Activated CD4-positive, CD25-positive, alpha-beta regulatory T cell (primary cell): ENCODE measurements at places on chromosomes 4 and X.

DNA sequence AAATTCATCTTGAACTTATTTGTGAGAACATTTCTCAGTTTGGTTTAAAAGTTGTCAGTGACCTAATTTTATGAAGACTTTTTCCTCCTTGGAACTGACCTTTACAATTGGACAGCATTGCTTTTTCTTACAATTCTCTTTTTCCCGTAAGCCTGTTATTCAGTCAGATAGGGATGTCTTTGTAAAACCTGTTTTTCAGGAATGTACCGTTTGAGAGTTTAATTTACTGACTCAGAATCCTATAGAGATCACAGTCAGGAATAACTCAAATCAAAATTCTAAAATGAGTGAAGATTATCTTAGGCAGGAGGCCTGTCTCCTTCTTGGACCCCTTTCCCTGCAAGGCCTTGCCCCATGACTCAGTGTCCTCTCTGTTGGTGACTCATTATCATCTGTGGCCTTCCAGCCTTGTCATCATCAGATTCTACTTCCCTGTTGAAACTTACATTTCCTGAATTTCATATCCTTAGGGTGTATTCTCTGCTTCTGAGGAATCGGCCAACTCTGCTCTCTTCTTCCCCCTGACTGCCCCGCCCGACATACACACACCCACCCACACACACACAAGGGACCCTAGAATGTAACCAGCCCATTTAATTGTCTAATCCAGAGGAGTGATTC is 99.8 kb downstream of the ARHGAP10 start:
- DNase-seq = no peak

- no peak for DNase-seq
These were observed 100.6 kb downstream of the ABLIM2 start for GRCh38 chr4:8058031-8058479.

GRCh38 chr4:87442889-87443288 is 20.5 kb downstream of the NUDT9 start:
- no peak for DNase-seq

DNA sequence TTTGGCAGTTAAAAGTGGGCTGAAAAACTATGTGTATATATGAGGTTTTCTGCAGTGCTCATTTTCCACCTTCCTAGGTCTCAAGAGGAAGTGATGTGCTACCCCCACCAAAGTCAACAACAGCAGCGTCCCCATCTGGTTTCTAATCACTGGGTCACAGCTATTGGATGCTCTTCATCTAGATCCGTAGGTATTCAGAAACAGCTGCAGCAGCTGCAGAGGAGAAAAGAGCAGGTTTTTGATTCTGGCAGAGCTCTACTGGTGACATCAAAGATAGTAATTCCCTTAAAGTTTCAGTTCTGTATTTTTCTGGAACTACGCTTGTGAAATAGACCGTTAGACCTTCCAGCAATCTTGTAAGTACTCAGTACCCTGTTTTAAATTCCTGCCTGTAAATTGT is 5.8 kb upstream of the GUCY2F start:
- DNase-seq = no peak

DNA sequence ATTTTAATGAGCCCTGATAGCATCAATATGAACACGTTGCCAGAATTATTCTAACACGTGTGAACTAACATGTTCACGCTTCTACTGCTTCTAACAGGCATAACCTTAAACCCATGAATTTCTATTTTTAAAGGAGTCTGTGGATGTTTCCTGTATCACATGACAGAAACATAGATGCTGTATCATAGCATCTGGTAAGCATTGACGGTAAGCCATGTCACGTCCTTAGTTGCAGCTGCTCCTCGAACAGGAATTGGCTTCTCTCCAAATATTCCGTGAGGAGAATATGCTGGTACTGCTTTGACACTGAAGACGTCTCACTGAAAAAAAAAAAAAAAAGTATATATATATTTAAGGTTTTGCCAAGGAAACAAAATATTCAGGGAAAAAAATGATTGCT is 105.1 kb upstream of the MXRA5 start:
- DNase-seq = no peak

GRCh38 chrX:31838617-31839016 is 766.8 kb upstream of the FTHL17 start:
- no peak for DNase-seq

DNA sequence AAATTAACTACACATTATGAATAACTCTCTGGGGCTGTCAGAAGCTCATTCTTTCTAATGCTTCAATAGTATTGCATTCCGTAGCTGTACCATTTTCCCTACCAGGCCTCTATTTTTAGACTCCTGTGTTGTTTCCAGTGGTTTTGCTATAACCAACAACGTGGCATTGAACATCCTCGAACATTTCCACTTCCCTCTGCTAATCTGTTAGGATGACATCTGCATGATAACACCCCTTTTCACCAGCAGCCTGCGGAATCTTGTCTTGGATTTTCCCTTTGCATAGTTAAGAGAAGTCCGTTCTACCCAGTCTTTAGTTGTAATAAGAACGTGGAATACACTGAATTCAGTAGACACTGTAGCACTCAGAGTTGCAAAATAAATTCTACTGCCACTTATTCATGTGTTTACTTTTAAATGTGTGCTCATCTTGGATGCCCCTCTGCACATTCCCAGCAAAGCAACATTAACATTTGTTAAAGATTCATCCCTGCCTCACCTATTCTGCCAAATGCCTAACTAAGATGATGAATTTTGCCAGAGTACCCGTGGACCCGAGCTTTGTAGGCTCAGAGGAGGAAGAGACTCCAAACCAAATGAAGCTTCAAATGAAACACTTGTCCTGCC is 55.6 kb downstream of the SEL1L3 start:
- DNase-seq = no peak

GRCh38 chrX:48523682-48524081 is 2.1 kb downstream of the EBP start:
- no peak for DNase-seq

DNA sequence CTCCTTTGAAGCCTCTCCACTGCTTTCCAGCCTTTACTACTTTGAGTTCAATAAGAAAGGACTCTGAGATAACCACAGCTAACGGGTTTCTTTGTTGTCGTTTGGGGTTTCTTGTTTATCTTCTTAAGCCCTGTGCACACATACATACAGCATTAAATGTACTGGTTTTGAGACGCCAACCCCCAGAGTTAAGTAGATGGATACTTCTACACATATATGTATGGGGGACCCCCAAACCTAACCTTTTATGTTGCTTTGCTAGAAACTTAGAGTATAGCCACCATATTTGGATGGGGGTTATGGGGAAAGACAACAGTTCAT is 697 bp downstream of the CEP135 start:
- no peak for DNase-seq

DNA sequence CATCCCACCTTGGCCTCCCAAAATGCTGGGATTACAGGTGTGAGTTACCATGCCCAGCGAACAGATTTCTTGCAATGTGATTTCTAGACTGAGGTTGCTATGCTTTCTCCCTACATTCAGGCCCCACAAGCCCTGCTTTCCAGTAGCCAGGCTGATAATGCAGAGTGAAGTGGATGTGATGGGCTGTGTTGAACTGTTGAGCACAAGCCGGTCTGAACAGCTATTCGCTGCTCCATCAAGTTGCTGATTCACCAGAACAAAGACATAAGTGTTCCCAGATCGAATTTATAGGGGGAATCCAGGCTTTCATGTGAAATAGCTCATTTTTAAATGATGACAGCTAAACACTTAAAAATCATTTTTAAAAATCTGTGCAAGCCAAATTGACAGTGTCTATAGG is 8.0 kb downstream of the NIPAL1 start:
- no peak for DNase-seq

DNA sequence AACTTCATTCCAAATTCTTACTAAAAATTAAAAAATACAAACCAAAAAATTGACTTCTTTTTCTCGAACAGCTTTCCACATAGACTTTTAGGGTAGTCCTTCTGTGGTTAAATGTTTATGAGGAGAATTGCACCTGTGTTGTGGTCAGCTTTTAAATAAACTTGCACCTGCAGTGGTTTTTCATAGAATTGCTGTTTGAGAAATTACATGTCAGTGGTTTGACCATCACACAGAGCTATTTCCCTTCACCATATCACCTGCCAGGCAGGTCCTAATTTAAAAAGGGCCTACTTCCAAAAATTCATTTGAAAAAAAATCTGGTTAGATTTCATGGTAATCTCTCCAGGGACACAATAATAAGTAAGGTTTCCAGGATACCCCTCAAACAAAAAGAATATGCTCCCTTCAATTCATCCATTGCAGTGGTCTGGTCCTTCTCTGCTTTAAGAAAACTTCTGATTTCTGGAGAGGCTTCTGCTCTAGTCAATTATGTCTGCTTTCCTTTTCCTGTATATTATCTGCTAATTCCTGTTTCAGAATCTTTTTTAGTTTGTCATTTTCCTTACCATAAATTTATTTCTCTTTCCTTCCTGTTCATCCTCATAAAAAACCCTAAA is 9.8 kb upstream of the UTP3 start:
- no peak for DNase-seq

GRCh38 chrX:118536687-118537461 is 41.3 kb downstream of the DOCK11 start:
- DNase-seq = peak; percentile 1

DNA sequence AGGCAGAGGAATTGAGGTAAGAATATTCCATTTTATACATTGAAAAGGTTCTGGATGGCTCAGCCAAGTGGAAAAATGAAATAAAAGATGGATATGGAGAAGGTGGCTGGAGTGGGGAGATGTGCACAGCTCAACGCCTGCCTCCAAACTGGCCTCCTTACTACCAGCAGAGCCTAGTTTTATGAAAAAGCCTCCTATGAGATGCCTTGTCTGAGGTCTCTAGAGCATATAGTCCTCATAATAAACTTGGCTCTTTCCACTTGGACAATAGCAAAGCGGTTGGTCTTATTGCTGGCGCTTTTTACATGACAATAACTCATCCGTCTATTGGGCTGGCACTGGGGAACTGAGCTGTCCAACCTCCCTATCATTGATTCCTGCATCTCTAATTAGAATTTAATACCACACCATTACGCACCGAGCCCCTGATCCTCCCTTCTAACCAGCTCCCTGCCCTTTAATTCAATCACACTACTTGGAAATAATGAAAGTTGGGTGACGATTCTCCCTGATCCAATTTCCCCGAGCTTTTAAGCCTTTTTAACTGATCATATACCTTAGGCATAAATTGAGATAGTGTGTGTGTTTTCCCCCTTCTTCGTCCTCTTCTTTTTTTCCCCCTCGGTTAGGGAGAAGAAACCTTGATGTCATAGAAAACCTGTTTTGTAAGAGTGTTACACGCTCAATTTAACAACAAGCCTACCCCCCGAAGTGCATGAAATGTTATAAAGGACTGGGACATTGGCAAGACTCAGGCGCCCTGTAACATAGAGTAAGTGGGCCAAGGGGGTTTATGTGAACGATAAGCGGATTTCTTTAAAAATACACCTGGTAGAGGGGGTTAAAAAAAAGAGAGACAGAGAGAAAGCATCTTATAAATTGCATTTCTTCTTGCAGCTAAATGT is at the start of gene PHOX2B:
Gene PHOX2B (minus strand): TSS at position 155 of the 905 bp plus-strand sequence. CDS start 115 bp downstream, at position 40.
- DNase-seq = no peak

GRCh38 chr4:20395160-20395773 is 143.6 kb downstream of the SLIT2 start:
- no peak for DNase-seq

DNA sequence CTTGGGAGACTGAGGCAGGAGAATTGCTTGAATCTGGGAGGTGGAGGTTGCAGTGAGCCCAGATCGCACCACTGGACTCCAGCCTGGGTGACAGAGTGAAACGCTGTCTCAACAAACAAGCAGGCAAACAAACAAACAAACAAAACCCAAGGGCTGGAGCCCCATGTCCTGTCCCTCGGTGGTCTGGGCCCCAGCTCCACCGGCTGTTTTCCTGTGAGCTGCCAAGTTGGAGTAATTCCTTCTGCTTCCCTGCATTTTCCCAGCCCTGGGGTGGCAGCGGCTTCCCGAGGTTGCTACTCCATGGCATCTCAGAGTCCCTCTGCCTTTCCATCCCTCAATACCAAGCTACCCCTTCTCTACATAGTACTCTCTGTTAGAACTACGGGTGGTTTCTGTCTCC is 43.2 kb downstream of the RGS12 start:
- DNase-seq = no peak

- DNase-seq = no peak
These were observed 28.2 kb upstream of the ATRX start for GRCh38 chrX:77814210-77814609.

GRCh38 chrX:27085346-27085745 is 377.8 kb downstream of the PPP4R3C start:
- DNase-seq = no peak

DNA sequence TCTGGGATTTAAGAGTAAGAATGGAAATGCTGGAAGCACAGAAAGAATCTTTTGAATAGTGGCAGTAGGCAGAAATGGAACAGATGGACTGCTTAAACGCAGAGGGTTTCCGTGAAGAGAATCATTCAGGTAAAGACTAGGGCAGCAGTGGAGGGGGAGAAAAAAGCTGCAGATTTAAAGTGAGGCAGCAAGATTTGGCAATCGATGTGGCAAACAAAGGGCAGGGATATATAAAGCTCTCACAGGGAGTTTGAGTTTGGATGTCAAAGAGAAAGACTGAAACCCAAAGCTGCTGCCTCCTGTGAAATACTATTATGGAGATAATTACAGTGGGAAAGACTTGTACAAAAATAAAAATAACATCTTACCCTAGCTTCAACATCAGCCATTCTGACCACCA is 384.0 kb downstream of the CENPC start:
- DNase-seq = no peak

DNA sequence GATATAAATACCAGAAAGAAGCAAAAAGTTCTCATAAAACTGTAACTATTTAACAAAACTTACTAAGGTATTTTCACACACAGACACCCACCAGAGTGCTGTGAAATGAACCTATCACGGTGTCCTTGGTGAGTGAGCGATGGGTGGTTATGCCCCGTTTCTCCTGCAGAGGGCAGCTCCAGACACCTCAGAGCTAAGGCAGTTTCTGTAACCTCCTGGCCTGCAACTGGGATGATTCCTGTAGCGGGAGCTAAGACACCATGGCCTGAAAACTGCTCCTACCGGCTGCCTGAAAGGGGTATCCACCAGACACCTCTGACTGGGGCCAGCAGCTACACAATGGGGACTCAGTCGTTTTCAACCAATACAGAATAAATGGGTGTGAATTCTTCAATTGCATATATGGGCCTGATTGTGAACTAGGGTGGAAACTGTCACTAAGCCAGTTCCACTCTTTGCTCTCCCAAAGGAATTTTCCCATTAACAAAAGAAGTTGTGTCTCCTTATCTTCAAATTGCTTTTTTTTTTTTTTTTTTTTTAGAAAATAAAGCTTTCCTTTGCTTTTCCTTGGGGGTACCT is 2375.8 kb upstream of the TENM3 start:
- no peak for DNase-seq

DNA sequence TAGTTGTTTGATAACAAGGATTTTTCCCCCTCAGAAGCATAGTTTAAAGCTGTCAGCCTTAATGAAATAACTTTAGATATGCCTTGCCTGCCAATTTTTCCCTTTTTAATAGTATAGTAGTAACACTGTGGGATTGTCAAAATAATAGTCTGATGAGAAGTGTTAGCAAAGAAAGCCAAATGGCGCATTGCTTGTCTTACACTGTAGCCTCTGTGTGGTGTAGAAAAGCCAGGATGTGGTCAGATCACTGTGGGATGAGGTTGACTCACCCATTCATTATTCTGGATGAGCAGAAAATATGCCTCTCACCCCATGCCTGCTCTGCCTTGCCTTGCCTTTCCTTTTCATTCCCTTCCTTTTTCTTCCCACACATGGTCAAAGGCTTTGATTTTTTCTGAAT is 257.8 kb upstream of the NRK start:
- no peak for DNase-seq
